Brain microvascular endothelial cell (primary cell): ENCODE measurements at places on chromosomes 3 and 15.

DNA sequence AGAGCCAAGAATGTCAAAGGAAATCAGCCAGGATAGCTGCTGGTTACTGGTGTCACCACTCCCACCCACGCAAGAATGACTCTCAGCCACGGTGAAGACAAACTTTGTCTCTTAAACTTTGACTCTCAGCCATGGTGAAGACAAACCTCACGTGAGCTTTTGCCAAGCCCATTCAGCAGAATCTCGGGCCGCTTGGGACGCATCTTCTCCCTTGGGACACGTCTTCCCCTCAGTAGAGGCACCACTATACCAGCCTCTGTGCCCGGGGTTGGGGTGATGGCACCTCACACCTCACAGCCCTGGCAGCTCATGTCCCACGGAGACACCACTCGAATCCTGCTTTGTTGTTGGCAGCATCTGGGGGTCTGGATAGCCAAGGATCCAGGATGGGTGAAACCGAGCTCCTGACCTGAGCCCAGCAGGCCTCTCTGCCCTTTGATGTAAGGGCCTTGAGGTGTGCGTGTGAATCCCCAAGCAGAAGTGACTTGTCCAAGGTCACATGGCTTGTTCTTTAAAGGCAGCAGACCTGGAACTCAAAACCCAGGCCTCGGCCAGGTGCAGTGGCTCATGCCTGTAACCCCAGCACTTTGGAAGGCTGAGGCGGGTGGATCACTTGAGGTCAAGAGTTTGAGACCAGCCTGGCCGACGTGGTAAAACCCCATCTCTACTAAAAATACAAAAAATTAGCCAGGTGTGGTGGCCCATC lies 21.8 kb downstream of the RBPMS2 start:
- DNase-seq: no peak

DNA sequence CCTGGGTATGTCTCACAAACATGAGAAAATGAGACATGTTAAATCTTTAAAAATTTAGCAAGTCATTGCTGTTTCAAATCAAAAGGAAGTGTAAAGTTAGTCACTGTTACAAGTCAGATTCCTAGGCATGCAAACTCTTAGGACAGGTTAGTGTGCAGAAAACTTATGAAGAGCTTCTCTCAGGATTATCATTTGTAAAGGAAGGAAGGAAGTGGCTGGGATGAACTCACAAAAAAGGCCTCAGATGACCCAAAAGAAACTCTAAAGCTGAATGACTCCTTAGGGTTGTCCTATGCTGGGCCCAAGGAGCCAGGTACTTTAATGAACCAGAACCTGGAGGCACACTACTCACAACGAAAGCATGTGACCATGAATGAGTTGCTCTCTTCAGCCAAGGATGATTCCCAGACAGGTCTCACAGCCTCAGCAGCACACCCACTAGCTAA lies 25.0 kb downstream of the MSL2 start:
- DNase-seq: no peak

DNA sequence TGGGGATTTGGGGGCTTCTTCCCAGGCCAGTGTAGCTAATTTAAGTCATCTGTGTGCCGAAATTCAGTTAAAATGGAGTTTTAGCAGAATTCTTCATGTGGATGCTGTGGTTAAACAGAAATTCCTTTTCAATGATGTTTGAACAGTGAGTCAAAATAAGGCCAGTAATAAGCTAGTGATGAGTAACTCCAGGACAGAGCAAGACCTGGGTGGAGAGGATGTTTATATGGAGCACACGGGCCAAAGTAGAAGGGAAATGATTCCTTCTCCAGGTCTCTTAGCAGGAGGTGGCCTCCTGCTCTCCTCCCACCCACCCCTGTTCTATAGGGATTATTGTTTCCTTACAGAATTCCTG lies 31.9 kb upstream of the UACA start:
- peak; percentile 85 for DNase-seq

DNA sequence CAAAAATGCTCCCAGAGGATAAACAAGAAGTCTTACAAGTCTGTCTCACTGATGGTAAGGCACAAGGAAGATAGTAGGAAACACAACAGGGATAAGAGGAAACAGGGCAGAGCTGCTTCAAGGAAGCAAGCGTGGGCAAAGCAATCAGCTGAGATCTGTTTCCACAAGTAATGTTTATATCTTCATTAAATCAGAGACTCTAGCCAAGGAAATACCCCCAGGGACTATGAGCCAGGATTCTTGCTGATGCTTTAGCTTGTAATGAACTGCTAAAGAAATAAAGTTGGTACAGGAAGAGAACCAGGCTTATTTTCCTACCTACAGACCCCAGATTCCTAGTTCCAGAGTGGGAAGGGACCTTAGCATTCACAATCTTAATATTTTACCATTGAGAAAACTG lies 112.7 kb upstream of the C3orf80 start:
- no peak for DNase-seq

DNA sequence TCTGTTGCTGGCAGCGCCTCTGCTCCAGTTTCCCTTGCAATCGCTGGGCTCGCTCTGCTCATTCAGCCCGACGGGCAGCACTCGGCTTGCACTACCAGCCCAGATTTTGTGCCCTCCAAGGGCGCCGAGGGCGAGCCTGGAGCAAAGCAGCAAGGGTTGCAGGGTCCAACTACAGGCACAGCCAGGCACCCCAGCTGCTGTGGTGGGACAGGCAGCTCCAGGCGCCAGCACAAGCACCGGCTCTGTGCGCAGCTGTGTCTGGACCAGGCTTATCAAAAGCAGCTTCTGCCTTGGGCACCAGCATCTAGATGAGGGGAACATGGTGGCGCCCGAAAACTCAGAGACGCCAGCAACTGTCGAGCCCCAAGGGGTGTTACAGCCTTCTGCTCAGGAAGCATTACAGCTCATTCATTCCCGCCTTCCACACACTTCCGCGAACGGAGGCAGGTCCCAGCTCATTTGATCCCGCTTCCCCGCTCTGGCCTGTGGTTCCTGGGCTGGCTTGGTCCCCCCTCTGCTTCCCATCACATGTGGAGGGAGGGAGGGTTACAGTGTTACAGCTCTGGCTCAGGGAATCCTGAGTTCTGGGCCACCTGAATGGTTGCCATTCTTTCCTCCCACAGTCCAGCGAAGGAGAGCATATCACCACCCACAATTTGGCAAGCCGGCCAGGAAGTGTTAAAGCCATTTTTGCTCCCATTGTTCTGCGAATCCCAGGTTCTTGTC lies 409.9 kb upstream of the ALCAM start:
- DNase-seq: no peak

DNA sequence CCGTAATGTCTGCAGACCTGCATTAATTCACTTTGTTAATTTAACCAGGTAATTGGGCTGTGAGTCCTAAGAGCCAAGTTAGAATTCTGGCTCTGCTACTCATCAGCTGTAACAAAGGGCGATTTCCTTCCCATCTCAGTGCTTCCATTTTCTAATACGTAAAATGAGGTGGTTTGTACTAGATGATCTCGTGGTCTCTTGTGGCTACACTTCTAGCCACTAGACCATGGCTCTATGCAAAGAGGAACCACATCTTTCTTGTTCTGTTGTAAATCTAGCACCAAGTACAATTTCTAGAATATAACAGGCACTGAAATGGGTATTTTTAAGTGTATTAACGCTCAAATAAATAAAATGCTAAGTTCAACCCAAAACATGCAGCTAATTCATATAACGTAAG lies 174.4 kb upstream of the THBS1 start:
- DNase-seq: no peak

DNA sequence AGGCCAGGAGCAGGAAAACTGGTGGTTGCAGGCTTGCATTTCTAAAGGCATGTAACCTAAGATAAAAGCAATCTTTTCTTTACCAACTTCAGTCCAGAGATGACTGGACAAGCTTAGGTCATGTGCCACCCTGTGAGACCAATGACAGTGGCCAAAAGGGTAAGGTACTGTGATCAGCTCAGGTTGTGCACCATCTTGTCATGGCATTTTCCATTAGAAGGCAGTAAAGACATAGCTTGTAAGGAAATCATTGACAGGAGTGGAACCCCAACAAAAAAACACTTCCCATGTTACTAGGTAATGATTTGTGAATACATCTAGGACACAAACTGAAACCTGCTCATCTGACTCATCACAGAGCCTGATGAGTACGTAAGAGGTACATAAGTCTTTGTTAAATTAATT lies 35.2 kb downstream of the SSR3 start:
- no peak for DNase-seq

- DNase-seq: no peak
Observed at GRCh38 chr3:64382153-64382552, 156.9 kb upstream of the PRICKLE2 start.

DNA sequence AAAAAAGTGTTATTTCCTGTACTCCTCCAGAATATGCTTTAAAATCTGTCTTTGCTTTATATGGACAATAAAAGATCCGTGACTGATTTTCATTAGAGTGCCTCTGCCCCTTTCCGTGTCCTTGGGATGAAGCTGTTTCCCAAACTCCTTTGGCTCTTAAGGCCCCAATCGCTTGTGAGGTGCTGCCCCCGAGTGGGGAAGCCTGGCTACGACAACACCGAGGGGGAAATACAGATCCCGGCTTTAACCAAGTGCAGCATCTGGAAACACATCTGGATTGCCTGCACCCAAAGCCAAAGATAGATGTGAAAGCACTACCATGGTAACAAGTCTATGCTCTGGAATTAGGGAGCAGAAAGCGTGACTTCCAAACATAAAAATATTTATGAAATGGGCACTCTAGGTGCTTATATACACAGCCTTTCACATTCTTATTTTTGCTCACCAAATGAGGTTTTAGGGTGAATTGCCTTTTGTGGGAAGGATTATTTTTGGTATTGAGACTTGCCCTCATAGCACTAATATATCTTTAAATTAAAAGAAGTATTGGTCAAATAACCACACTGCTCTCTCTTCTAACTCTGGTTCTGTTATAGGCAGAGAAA lies 40.6 kb upstream of the ADCY5 start:
- peak; percentile 52 for DNase-seq

GRCh38 chr3:71090207-71090606 lies 493.3 kb downstream of the FOXP1 start:
- no peak for DNase-seq

DNA sequence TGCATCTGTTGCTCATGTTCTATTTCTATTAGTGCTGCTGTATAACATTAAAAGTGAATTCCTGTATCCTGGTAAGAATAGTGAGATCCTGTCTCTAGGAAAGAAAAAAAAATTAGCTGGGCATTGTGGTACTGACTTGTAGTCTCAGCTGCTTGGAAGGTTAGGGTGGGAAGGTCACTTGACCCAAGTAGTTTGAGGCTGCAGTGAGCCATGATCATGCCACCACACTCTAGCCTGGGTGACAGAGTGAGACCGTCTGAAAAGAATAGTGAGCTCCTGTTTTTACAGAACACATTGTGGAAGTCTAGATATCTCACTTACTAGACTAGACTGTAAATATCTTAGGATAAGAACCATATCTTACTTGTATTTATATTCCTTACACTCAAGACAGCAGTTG lies 4.6 kb downstream of the ATP11B start:
- DNase-seq: no peak

- peak; percentile 20 for DNase-seq
Observed at GRCh38 chr15:65055201-65055870, 10.1 kb downstream of the SLC51B start.

DNA sequence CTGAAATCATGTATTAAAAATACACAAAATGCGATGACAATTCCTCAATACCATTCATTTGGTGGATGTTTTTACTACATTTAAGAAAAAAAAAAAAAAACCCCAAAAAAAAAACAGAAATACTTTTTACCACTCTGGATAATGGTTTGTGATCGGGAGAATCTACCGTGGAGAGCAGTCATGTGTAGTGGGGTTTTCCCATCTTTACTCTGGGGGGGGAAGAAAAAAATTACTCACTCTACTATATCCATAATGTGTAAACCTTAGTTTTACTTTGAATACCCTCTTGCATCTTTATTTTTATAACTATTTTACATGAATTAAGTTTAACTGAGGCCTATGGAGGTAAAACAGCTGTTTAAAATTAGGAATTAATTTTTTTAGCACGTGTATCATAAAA lies 83.3 kb downstream of the ANKRD28 start:
- no peak for DNase-seq

GRCh38 chr3:73294537-73294936 lies 233.1 kb downstream of the EBLN2 start:
- no peak for DNase-seq

DNA sequence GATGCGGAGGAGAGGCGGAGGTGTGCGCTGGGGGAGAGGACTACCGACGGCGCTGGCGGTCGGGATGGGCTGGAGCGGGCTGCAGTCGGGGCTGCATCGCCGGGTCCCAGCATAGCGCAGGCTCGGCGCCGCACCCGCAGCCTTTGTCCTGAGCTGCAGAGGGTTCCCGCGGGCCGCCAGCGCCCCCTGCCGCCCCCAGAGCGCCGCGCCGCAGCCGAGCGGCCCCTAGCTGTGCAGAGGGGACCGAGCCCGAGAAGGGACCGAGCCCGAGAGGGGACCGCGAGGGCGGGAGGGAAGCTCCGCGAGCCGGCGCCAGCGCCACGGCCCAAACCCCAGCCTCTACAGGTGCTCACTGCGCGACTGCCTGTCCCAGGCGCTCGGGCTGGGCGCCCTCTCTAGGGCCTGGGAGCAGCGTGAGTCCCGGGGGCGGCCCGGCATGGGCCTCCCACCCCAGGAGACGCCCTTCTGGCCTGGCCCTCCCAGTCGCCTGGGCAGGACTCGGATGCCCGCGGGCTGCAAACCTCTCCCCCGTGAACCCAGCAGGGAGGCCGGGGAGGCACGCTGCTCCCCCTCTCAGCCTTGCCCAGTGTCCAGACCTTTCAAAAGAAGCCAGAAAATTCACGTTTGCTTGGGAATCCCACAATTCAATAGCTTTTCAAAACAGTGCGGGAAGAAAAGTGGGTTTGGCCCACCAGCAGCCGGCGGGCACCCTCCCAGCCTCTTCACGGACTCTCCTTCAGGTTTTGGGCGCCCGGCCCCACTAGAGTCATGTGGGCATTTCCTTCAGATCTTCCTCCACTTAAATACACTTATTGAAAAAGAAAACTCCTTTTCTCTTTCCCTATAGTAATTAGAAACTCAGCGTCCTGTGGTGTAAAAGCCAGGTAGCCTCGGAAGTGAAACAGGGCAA lies 134.7 kb downstream of the TPRA1 start:
- peak; percentile 47 for DNase-seq

- DNase-seq: no peak
Observed at GRCh38 chr15:28983432-28984311, 97.9 kb downstream of the APBA2 start.

GRCh38 chr15:62063825-62064635 lies 2.7 kb upstream of the C2CD4A start:
- DNase-seq: peak; percentile 18

DNA sequence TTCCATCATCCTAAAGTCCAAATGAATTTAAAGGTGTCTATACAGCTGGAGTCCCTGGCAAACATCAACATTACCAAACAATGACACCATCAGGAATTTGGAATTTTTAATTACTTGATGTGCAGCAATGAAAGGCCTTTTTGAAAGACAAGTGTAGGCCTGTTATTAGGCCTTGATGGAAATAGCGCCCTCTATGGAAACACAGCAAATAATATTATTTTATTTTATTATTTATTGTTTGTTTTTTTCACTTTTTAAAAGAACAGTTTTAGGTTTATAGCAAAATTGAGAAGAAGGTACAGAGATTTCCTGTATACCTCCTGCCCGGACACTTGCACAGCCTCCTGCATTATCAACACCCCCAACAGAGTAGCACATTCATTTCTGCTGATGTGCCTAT lies 18.1 kb upstream of the OR5AC2 start:
- no peak for DNase-seq
